ENCODE measurements at places on chromosomes 13 and 19. TPM values are rescaled to one million over a fixed set of nuclear protein-coding genes. Genes with fewer than 3 reads are reported as not detected.
A peak's percentile ranks its signal among the peaks of the same experiment; 100 is the strongest.

- DNase-seq, result peak; percentile 89
These were observed 2.6 kb downstream of the RNASEH2B start for GRCh38 chr13:50911937-50912795.

GRCh38 chr19:29798774-29799497 lies 12.9 kb upstream of the CCNE1 start:
- DNase-seq, result no peak

DNA sequence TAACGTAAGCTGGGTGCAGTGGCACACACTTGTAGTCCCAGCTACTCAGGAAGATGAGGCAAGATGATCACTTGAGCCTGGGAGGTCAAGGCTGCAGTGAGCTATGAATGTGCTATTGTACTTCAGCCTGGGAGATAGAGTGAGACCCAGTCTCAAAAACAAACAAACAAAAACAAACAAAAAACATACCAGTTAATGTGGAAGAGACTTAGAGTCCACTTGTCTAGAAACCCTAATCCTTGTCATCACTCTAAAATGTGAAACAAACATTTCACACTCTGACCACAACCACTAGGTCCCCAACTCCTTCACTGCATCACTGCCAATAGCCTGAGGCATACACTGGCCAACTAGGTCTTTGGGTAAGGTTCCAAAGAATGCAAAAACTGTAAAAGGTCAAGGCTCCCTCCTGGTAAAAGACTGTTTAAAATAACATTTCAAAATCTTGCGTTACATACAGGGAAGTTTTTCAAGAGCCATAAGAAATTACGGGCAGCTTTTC lies 28.6 kb upstream of the CYP2B6 start:
- no peak for DNase-seq

DNA sequence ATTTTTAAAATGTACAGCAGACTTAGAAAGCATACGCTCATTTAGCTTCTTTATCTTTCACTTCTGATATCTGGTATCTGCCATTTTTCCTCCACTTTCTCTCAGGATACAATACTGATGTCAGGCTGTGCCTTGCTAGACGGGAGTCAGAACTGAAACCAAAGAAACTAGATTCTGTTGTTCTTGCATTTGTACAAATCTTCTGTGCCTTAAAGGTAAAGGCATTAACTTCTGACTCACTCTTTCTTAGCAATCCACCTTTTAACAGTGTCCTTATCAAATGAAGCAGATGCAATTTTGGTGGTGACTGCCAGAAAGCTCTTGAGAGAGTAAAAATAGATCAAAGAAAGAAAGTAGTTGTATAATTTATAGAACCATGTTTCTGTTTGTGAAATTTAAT lies 370.4 kb downstream of the PCDH20 start:
- no peak for DNase-seq

GRCh38 chr13:45799451-45799850 lies 52.1 kb downstream of the SIAH3 start:
- DNase-seq, result no peak

DNA sequence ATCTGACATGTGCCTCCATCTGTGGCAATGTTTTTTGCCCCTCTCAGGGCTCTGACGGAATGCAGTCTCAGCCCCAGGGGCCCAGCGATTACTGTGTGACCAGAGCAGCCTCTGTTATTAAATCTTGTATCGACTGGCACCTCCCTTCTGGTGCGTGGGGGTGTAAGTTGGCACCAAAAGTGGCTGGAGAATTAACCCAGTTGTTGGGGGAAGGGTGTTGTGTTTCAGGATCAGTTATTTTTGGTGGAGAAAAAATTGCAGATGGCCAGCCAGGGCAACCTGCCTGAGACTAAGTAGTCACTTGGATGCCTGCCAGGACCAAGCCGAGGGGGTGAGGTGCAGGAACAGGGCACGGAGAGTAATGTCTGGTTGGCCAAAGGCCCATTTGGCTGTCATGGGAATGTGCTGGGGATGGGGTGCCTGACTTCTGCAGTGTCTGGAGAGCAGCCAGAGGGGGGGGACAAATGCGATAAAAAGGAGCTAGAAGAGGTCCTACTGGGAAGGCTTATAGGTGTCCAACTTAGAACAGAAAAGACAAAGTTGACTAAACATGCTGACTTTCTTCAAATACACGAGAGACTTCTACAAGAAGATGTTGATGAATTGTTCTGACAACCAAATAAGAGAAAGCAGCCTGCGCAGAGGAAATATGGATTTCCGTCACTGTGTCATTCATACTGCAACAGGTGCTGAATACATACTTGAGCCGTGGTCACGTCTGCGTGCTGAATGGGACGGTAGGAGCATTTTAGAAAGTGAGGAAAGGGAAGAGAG lies 69.8 kb downstream of the SIAH3 start:
- DNase-seq, result no peak

- no peak for DNase-seq
These were observed 105.4 kb upstream of the MBNL2 start for GRCh38 chr13:97116754-97117153.

GRCh38 chr19:17830567-17831418 lies 9.5 kb upstream of the INSL3 start:
- no peak for DNase-seq

GRCh38 chr19:54648129-54648528 lies 14.7 kb upstream of the LILRB4 start:
- DNase-seq, result no peak

HRC gene
- 0.26 TPM for total RNA-seq

TRIP10 gene
- total RNA-seq, result 62.3 TPM
